Activated T-cell treated with anti-CD3 and anti-CD28 coated beads, Interleukin-2, amount 50 U/mL, for 24 hours (primary cell): ENCODE measurements at places on chromosomes 5 and 9.
A peak's percentile ranks its signal among the peaks of the same experiment; 100 is the strongest.

- no peak for DNase-seq
Observed at GRCh38 chr5:158383486-158383885, 524.5 kb upstream of the CLINT1 start.

GRCh38 chr5:82330530-82331270 lies 52.5 kb upstream of the RPS23 start:
- DNase-seq: no peak

- DNase-seq: peak; percentile 76
Observed at GRCh38 chr9:21559402-21560280, 77.5 kb upstream of the IFNE start.

- DNase-seq: no peak
Observed at GRCh38 chr9:98768344-98768743, 28.0 kb downstream of the ANKS6 start.

DNA sequence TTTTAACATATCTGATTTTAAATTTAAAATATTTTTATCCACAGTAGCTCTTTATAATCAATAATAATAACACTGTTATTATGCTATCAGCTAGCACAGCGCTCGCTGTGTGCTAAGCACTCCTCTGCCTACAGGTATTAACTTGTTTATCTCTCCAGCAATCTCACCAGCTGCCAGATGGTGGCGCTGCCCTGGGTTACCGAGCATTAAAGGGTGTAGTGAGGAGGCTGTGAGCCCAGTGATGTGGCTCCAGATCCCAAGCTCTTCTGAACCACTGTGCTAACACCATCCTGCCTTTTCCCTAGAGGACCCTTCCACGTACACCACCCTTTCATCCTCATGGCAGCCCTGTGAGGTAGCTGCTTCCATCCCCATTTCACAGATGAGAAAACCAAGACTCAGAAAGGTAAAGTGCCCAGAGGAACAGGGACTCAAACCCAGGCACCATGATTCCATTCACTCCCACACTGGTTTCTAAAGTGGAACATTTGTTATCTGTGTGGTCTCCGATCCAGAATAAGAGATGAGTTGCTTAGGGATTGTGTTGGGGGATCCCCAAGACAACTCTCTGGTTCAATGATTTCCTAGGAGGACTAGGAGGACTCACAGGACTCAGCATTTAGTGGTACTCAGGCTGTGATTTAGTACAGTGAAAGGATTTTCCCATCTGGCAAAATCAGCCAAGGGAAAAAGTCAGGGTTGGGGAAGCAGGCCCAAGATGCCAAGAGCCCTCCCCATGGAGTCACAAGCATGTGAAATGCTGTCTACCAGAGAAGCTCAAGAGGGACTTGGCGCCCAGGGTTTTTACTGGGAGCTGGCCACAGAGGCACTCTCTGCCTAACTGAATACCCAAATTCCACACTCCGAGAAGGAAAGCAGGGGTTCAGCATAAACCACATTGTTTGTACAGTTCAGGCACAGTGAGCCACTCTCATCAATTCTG lies 7.0 kb downstream of the IGFBPL1 start:
- peak; percentile 48 for DNase-seq

DNA sequence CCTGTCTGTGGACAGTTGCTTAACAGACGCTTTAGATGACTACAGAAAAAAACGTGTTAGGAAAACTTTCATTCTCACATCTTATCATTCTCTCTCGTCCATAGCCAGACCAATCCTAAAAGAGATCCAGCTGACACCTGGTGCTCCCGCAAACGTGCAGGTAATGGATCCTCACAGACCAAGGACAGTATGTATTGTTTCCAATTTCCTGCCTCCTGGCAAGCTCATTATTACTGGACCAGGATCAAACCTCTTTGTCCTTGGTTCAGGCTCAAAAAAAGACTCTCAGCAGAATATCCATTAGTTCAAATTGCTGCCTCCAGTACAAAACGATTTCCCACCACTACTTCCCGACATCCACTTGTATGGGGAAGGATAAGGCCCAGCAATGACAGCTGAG lies 62.4 kb downstream of the SERINC5 start:
- DNase-seq: no peak

- no peak for DNase-seq
Observed at GRCh38 chr5:56569566-56569965, 245.8 kb upstream of the MAP3K1 start.

DNA sequence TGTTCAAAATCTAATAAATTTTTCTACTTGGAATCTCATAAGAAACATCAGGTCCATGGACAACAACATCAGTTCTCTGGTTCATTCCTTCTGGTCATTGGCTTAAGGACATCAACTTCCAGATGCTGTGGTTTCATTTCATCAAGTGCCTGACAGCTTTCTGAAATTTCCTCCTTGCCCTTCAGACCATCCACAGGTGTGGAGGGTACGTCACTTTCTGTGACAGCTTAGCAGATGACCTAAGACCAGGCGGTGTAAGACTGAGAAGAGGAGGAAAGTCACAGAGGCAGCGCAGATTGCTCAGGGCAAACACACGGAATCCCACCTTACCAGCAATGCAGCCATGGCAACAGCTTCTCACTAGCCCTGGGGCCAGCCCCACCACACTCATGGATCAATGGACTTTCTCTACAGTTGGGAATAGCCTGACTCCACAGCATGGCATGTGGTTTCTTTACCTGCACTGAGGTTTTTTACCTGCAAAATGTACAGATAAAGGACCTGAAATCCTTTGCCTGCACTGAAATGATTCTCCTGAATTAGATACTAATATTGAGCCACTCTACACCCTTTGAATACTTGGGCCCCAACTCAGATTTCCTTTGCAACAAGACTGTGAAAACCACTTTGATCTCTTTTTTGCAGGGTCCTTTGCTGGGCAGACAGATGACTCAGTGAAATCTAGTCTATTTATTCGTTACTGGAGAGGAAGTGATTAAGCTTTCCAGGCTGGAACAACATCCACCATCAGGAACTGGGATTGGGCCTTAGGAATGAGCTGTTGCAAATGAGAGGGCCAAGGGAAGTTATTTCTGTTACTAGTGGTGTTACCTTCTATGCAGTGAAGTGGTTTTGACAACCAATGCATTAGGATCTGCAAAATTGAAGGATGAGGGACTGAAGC lies 26.9 kb downstream of the TICAM2 start:
- no peak for DNase-seq

DNA sequence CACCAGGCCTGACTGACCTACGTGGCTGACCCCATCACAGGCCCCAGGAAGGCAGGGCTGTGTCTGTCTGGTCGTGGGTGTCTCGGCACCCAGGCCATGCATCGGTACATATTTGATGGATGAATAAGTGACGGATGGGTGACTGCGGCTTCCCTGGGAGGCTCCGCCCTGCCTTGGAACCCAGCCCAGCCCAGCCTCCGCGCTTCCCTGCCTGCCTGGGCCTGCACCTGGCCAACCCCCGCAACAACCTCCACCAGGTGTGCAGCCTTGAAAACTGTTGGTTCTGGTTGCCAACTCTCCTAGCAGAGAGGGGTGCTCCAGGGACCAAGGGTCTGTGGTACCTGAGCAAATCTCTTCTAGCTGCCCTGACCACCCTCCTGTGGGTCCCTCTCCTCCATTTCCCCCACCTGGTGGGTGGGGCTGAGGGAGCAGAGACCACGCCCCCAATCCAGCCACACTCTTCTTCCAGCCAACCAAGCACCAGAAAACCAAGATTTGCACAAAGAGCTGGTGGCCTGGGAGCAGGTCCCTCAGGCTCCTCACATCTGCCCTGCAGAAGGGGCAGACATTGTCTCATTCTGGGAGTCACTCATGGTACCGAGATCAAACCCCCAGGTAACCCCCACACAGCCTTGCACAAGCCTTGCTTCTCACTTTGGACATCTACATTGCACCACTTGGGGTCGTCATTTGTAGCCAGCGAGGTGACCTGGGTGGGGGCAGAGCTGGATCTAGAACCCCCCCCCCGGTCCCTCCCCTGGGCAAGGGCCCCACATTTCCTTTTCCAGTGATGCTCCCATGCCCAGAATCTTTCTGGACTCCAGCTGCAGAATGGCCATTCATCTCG lies 100.6 kb upstream of the IER5L start:
- DNase-seq: peak; percentile 18

GRCh38 chr9:96158909-96159575 lies 142.9 kb downstream of the HSD17B3 start:
- DNase-seq: peak; percentile 2

GRCh38 chr9:108138516-108138915 lies 648.9 kb upstream of the KLF4 start:
- DNase-seq: no peak

DNA sequence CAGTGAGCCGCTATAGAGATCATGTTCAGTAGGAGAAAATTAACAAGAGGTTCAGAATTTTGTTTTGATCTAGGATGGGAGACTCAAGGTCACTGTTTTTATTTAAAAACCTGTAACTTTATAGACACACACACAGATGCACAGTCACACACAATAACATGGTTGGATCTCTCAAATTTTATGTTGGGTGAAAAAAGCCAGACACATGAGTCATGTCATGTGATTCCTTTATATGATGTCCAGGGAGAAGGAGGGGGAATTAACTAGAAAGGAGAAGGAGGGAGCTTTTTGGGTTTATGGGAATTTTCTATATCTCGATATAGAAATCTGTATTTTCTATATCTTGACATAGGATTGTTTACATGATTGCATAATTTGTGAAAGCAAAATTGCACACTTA lies 17.1 kb downstream of the C6 start:
- DNase-seq: no peak

DNA sequence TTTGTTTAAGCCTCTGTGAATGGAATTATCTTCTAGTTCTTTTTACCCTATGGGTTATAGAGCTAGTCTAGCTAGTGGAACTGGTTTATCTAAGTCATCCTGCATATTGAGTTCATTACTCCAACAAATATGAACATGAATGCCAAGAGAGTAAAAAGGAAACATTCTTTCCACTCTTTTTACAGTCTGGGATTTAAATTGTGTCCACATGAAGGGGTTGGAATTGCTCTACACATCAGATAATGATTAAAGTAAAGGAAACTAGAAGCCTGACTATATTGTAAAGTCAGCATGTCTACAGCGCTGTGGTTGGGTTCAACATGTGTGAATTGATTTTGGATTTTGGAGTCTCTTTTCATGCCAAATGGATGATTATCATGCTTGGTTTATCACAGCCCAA lies 173.1 kb downstream of the CCDC171 start:
- DNase-seq: no peak

DNA sequence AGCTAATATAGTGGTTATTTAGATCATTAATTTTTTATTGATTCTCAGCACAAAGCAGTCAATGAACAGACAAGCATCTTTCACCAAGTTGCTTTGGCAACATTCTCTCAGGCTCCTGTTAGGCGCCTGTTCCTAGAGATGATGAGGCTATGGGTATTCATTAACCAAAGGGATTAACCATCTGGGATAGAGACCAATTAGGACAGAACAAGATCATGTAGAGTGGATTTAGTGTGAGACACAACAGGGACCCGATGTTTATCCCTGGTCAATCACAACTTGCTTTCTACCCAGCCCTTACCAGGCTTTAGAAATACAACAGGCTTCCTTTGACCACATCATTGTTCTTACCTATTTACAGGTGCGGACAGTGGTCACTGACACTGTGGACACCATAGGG lies 82.2 kb downstream of the PJA2 start:
- no peak for DNase-seq

DNA sequence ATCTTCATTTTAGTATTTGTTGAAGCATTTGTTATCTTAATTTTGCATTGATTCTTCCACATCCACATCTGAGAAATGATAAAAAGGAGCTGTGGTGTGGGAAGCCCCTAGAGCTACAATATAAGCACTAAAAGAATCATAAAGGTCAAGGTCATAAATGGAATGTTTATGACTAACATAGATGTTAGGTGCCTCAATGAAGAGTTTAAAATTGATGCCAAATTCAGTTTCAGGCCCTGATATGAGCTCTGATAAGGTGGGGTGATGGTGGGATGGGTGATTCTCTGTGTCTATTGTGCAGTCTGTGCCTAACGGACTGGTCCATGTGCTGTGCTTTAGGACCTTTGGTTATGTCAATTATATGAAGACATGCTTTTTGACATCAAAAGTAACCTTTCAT lies 61.2 kb upstream of the CAMK4 start:
- DNase-seq: no peak
